Mesothelial cell of epicardium (in vitro differentiated cells): ENCODE measurements at places on chromosomes 16 and 17. TPM values are rescaled to one million over a fixed set of nuclear protein-coding genes. Genes with fewer than 3 reads are reported as not detected.
A peak's percentile ranks its signal among the peaks of the same experiment; 100 is the strongest.

DNA sequence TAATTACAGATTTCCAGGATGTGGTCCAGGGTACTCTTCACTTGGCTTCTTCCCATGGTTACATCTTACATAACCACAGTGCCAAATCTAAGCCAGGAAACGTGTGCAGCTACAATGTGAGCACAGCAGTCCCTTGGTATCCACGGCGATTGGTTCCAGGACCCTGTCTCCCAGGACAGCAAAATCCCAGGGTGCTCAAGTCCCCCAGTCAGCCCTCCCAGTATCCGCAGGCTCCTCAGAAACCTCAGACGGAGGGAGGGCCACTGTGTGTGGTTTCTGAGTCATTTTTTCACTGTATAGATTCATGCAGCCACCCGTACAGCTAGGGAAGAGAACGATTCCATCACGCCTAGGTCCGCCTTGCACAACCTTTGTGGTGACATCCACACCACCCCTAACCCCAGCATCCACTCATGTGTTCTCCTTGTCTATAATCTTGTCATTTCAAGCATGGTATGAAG lies 11.1 kb upstream of the ATP2C2 start:
- no peaks in the 10 kb centered on the region for H3K36me3 ChIP-seq
- DNase-seq = no peak
- H3K4me1 ChIP-seq = peaks cover 17% of the 10 kb centered on the region

KRTAP4-7 gene
- total RNA-seq = not detected in 3 replicates

DNA sequence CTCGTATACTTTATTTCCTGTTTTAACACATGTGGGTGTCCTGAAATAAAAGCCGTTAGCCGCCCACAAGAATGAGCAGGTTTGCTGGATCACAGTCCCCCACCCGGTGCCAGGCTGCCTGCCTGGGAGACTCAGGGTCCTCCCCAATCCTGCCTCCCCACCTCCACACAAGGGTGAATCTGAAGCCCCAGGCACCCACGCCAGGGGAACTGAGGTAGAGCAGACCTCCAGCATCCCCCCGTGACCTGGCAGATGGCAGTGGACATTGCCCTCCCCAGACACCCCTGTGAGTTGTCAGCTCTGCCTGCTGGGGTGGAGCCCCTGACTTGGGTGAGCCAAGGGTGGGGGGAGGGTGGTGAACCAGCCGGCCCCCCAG lies 114.8 kb downstream of the METRNL start:
- peaks cover 3% of the 10 kb centered on the region for H3K4me1 ChIP-seq

- DNase-seq = no peak
- H3K36me3 ChIP-seq = no peaks in the 10 kb centered on the region
- no peak overlapping the region for H3K4me3 ChIP-seq
- H3K4me1 ChIP-seq = peaks cover 2% of the 10 kb centered on the region
- no peaks in the 10 kb centered on the region for H3K27me3 ChIP-seq
These were observed 294.7 kb upstream of the MAF start for GRCh38 chr16:79895053-79895916.

DNA sequence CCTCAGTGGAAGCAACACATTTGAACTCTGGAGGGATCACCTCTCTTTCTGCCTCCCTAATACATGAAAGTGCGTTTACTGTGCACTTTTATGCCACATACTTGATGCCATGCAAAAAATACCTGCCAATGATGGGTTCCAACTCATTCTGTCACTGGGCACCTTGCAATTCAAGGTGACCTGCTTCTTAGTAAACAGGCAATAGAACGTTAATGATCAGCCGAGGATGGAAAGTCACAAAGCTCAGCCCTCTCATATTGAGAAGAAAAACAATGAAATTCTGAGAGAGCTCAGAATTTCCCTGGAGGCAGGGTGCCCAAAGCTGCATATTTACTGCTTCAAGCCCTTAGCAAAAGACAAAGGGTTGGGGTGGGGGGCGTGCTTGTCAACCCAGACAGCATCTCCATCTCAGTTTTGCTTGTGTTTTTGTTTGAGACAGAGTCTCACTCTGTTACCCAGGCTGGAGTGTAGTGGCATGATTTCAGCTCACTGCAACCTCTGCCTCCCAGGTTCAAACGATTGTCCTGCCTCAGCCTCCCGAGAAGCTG lies 23.2 kb downstream of the LITAF start:
- no peak for DNase-seq
- H3K27ac ChIP-seq = peak overlapping the region; percentile 76
- H3K4me3 ChIP-seq = no peak overlapping the region
- no peaks in the 10 kb centered on the region for H3K27me3 ChIP-seq
- peaks cover 2% of the 10 kb centered on the region for H3K36me3 ChIP-seq

GRCh38 chr17:22507823-22508222 lies 815.5 kb downstream of the KCNJ18 start:
- H3K27ac ChIP-seq = no peak overlapping the region
- DNase-seq = no peak
- H3K27me3 ChIP-seq = no peaks in the 10 kb centered on the region
- no peak overlapping the region for H3K4me3 ChIP-seq
- no peaks in the 10 kb centered on the region for H3K4me1 ChIP-seq

KRT20 gene
- not detected in 3 replicates for total RNA-seq

- no peaks in the 10 kb centered on the region for H3K4me1 ChIP-seq
- no peak overlapping the region for H3K4me3 ChIP-seq
- DNase-seq = no peak
- H3K27me3 ChIP-seq = no peaks in the 10 kb centered on the region
- peaks cover 26% of the 10 kb centered on the region for H3K36me3 ChIP-seq
These were observed 151.0 kb upstream of the RBL2 start for GRCh38 chr16:53282975-53283946.

DNA sequence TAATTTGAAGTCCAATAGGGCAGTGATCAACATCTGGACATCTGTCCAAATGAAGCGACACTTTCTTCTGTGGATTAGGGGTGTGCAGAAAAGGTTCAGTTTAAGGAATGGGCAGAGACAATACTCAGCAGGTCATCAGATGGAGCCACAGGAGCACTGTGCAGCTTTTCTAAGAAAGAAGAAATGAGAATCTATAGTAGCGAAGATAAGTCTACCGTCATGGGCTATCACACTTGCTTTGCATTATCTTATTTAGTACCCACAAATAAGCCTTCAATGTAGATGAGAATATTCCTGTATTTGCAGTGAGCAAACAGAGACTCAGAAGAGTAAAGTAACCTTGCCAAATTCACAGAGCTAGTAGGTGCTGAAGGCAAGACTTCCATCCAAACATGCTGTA lies 412.0 kb upstream of the GOT2 start:
- H3K27me3 ChIP-seq = peaks cover 11% of the 10 kb centered on the region
- no peak overlapping the region for H3K4me3 ChIP-seq
- no peak overlapping the region for H3K27ac ChIP-seq
- no peaks in the 10 kb centered on the region for H3K4me1 ChIP-seq
- no peak for DNase-seq
- H3K36me3 ChIP-seq = no peaks in the 10 kb centered on the region

YPEL2 gene
- 7.5 to 9.9 TPM (median 8.7 TPM) in 3 replicates for total RNA-seq

- H3K27ac ChIP-seq = no peak overlapping the region
- no peak overlapping the region for H3K4me3 ChIP-seq
- DNase-seq = no peak
- no peaks in the 10 kb centered on the region for H3K27me3 ChIP-seq
- no peaks in the 10 kb centered on the region for H3K36me3 ChIP-seq
- H3K4me1 ChIP-seq = no peaks in the 10 kb centered on the region
These were observed 24.8 kb upstream of the CEP20 start for GRCh38 chr16:15913046-15913698.

CHRNE gene
- total RNA-seq = 1.5 to 1.9 TPM (median 1.7 TPM) in 3 replicates

GRCh38 chr16:56824331-56824730 lies 40.7 kb upstream of the SLC12A3 start:
- no peak overlapping the region for H3K4me3 ChIP-seq
- no peaks in the 10 kb centered on the region for H3K27me3 ChIP-seq
- H3K36me3 ChIP-seq = peaks cover 34% of the 10 kb centered on the region
- H3K4me1 ChIP-seq = no peaks in the 10 kb centered on the region
- H3K27ac ChIP-seq = no peak overlapping the region

- H3K36me3 ChIP-seq = peaks cover 7% of the 10 kb centered on the region
- H3K4me3 ChIP-seq = no peak overlapping the region
- H3K4me1 ChIP-seq = no peaks in the 10 kb centered on the region
- no peak for DNase-seq
- H3K27ac ChIP-seq = no peak overlapping the region
These were observed 35.6 kb downstream of the NLRC3 start for GRCh38 chr16:3541527-3542155.

DNA sequence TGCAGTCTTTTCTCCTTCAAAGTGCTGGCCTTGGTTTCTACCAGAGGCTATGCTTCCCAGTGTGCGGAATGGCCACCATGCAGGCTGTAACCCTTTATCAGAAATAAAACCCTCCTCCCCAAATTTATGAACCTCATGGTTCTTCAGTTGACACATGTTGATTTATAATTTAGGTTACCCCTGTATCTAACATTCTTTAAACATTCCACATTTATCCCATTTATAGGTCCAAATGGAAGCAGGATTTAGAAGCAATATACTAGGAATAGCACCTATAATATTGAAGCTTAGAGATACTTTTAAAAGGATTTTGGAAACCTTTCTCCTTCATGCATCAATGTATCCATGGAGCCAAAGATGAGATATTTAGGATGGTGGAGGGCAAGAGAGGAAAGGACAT lies 438.8 kb upstream of the C16orf82 start:
- H3K27ac ChIP-seq = no peak overlapping the region
- DNase-seq = no peak
- H3K36me3 ChIP-seq = no peaks in the 10 kb centered on the region
- no peaks in the 10 kb centered on the region for H3K4me1 ChIP-seq
- peaks cover 5% of the 10 kb centered on the region for H3K27me3 ChIP-seq
- H3K4me3 ChIP-seq = no peak overlapping the region

- H3K36me3 ChIP-seq = peaks cover 7% of the 10 kb centered on the region
- H3K27ac ChIP-seq = peak overlapping the region; percentile 98
- DNase-seq = peak; percentile 60
- H3K4me1 ChIP-seq = peaks cover 18% of the 10 kb centered on the region
These were observed 694 bp downstream of the NF1 start for GRCh38 chr17:31095236-31096105.

- no peak for DNase-seq
- H3K36me3 ChIP-seq = no peaks in the 10 kb centered on the region
- H3K4me1 ChIP-seq = peaks cover 2% of the 10 kb centered on the region
- H3K27me3 ChIP-seq = peaks cover 45% of the 10 kb centered on the region
These were observed 36.5 kb upstream of the EFCAB3 start for GRCh38 chr17:62343764-62344270.

DNA sequence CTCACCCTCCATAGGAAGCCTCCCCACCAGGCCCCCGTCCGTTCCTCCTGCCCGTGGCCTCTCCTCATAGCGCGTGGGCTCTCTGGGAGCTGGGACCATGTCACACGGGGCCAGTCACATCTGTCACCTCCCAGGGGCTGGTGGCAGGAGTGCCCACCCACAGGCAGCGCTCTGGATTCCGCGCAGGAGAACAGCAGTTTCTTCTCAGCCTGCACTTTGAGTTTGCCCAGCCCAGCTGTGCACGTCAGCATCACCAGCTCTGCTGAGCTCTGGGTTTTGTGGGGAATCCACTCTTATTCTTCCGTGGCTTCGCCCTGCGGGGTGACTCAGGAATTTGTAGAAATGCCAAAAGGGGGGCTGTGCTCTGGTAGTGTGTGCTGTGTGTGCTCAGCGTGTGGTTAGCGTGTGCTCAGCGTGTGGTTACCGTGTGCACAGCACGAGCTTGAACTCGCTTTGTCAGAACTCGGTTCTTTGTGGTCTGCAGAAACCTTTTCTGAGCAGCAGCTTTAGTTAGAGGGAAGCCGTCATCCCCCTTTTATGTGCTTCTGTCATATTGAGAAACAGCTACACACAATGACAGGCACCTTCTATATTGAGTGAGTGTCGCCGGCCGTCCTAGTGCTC lies 3.2 kb downstream of the ACSF3 start:
- no peak for DNase-seq
- H3K27me3 ChIP-seq = peaks cover 7% of the 10 kb centered on the region
- H3K4me3 ChIP-seq = no peak overlapping the region
- H3K36me3 ChIP-seq = peaks cover 3% of the 10 kb centered on the region

DNA sequence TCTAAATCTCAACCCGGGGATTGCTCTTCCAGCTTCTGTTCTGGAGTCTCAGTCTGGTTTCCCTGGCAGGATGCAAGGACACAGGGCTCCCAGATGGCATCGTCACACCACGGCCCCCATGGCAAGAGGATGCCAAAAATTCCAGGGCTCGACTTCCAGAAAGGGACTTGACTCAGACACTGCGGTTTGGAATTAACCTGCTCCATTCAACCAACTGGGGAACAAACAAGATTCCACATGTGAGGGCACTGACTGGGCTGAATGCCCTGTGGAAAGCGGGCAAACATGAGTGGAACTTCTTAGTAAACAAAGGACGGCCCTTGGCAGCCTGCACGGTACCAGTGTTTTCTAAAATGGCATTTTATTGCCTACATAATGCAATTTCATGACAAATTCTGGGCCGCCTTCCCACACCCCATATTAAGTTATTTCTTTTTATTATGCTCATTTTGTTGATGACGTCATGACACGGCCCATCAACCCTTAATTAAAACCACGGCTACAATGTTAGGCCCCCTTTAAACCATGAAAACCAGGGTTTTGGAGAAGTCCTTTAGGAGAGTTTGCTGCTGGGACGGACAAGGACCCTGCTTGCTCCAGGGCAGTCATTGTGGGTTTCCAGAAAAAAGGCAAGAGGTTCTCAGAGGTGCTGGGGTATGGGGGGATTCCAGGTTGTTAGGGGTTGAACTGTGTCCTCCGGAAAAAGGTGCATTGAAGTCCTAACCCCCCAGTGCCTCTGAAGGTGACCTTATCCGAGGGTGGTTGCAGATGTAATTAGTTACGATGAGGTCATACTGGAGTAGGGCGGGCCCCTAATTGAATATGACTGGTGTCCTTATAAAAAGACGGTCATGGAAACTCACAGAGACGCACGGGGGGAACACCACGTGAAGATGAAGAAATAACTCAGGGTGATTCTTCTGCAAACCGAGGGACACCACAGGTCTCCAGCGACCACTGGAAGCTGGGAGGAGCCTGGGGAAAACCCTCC lies 205.6 kb downstream of the FOXL1 start:
- no peak overlapping the region for H3K4me3 ChIP-seq
- H3K27ac ChIP-seq = no peak overlapping the region

HOXB6 gene
- total RNA-seq = 56.4 to 63.1 TPM (median 59.7 TPM) in 3 replicates

- peaks cover 3% of the 10 kb centered on the region for H3K4me1 ChIP-seq
- H3K4me3 ChIP-seq = no peak overlapping the region
- H3K36me3 ChIP-seq = peaks cover 13% of the 10 kb centered on the region
- no peaks in the 10 kb centered on the region for H3K27me3 ChIP-seq
- DNase-seq = no peak
These were observed 114.9 kb downstream of the TRIM37 start for GRCh38 chr17:58991718-58992331.

DNA sequence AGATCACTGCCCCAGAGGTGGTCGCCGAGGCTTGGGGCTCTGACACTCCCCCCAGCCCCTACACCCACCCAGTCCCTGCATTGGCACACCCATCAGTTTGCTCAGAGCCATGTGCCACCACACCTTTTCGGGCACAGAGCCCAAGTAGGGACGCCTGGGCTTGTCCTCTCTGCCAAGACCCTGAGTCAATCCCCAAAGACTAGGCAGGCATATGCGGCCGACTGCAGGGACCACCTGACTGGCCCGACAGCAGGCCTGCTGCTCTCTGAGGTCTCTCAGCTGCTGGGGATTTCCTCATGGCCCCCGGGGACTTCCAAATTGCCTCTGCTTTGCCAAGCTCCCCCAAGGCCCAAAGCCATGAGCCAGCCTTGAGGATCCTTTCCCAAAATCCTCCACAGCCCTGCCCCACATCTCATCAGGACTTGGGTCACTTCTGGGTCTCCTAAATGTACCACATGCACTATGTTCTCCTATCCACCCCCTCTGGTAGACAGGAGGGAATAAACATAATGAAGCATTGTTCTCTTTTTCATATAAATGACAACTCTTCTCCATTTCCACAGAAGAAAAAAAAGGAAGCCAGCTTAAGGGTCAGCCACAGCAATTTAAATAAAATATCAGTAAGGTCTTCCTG lies 30.6 kb downstream of the MYO18A start:
- DNase-seq = no peak
- H3K27ac ChIP-seq = peak overlapping the region; percentile 83
- H3K27me3 ChIP-seq = no peaks in the 10 kb centered on the region
- no peaks in the 10 kb centered on the region for H3K36me3 ChIP-seq
- H3K4me3 ChIP-seq = peak overlapping the region; percentile 74
